ENCODE measurements at places on chromosomes 5 and 9. TPM values are rescaled to one million over a fixed set of nuclear protein-coding genes. Genes with fewer than 3 reads are reported as not detected.
A peak's percentile ranks its signal among the peaks of the same experiment; 100 is the strongest.

DNA sequence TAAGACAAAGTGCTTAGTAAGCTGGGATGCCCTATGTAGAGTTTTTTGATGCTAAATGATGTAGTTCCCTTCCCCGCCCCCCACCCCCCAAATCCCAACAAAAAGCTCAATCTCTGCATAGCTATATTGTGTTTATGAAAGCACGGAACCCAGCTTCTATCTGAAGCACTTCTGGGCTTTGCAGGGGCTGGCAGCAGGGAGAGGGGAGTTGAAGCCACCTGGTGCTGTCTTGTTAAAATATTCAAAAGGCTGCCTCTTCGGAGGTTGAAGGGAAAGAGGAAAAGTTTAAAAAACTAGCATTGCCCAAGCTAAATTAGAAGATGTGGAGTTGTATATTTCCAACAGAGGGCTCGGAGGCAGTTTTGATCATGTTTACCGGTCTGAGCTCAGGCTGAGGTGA, 5.0 kb upstream of the TNC start:
- H3K4me1 ChIP-seq, result no peaks in the 10 kb centered on the region
- no peak overlapping the region for H3K27ac ChIP-seq
- H3K27me3 ChIP-seq, result no peaks in the 10 kb centered on the region
- no peak for DNase-seq

Gene RANBP3L
- total RNA-seq, result 16.9 TPM

DNA sequence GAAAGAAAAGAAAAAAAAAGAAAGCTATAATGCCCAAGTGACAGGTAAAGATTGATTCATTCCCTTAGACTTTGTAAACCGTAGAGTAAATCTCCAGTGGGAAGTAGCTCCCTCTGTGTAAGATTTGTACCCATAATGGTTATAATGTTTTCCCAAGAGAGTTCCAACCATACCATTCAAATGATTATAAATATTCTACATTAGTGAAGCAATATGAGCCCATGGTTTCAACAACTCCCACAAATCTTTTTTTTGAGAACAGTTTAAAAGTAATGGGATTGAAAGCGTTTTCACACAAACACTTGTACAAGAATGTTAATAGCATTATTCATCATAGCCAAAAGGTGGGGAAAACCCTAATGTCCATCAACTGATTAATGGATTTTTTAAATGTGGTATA, 58.0 kb downstream of the GRAMD2B start:
- H3K4me1 ChIP-seq, result peaks cover 40% of the 10 kb centered on the region
- H3K27me3 ChIP-seq, result no peaks in the 10 kb centered on the region
- H3K4me3 ChIP-seq, result no peak overlapping the region
- no peak for DNase-seq

GRCh38 chr9:92607773-92608172, 62.2 kb downstream of the IPPK start:
- no peak for DNase-seq
- H3K27ac ChIP-seq, result peak overlapping the region; percentile 72
- peaks cover 4% of the 10 kb centered on the region for H3K36me3 ChIP-seq
- peaks cover 43% of the 10 kb centered on the region for H3K4me1 ChIP-seq
- H3K27me3 ChIP-seq, result no peaks in the 10 kb centered on the region

GRCh38 chr5:130964231-130965202, 200.5 kb downstream of the HINT1 start:
- no peaks in the 10 kb centered on the region for H3K36me3 ChIP-seq
- peak overlapping the region; percentile 3 for H3K27ac ChIP-seq
- H3K27me3 ChIP-seq, result no peaks in the 10 kb centered on the region
- no peak overlapping the region for H3K4me3 ChIP-seq
- DNase-seq, result no peak
- no peaks in the 10 kb centered on the region for H3K4me1 ChIP-seq

GRCh38 chr5:39544941-39545340, 120.2 kb upstream of the DAB2 start:
- H3K4me1 ChIP-seq, result peaks cover 24% of the 10 kb centered on the region
- H3K36me3 ChIP-seq, result no peaks in the 10 kb centered on the region
- no peak for DNase-seq
- no peak overlapping the region for H3K4me3 ChIP-seq

Gene ITGA2
- total RNA-seq, result 1.4 TPM

Gene PSIP1
- 65.7 TPM for total RNA-seq

DNA sequence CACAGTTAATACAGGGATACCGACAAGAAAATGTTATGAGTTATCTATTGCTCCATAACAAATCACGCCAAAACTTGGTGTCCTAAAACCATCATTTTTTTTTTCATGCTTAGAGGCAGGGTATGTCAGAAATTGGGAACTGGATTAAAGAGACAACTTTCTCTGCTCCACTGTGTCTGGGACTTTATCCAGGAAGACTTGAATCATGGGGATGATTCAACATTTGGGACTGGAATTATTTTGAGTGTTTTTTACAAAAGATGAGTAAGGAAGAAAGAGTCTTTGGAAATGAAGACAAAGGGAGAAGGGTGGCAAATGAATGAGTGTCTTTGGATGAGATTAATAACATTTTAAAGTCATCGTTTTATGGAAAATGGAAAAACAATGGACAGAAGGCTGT, 1883.7 kb upstream of the C9orf72 start:
- H3K27me3 ChIP-seq, result no peaks in the 10 kb centered on the region
- no peak for DNase-seq
- H3K4me1 ChIP-seq, result no peaks in the 10 kb centered on the region
- no peak overlapping the region for H3K4me3 ChIP-seq
- H3K27ac ChIP-seq, result no peak overlapping the region

GRCh38 chr9:31615966-31616365, 768.5 kb upstream of the ACO1 start:
- H3K36me3 ChIP-seq, result no peaks in the 10 kb centered on the region
- no peaks in the 10 kb centered on the region for H3K27me3 ChIP-seq

DNA sequence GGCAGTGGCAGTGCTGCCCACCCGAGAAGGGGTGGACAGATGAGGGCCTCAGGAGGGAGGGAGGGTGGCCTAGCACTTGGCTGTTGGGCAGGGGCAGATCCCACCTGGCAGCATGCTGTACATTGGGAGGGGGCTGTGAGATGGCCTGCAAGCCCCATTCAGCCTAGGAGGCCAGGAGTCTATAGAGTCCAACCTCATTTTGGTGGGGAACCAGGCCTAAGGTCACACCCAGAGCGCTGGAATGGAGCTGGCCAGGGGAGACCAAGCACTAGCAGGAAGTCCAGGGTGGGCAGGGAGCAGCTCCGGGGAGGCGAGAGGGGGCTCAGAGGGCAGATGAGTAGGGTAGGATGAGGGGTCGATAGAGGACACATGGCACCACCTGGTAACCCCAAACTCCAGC, 22.9 kb downstream of the TRIM14 start:
- H3K4me3 ChIP-seq, result no peak overlapping the region
- no peak overlapping the region for H3K27ac ChIP-seq
- DNase-seq, result no peak
- no peaks in the 10 kb centered on the region for H3K4me1 ChIP-seq

Gene INSL6
- not detected for total RNA-seq

Gene EPB41L4B
- total RNA-seq, result 0.81 TPM

Gene CDX1
- total RNA-seq, result not detected

Gene C1QTNF2
- total RNA-seq, result 2.5 TPM

Gene COL27A1
- 2.0 TPM for total RNA-seq

Gene DMRTA1
- 2.1 TPM for total RNA-seq

Gene SEMA4D
- total RNA-seq, result 4.6 TPM

- H3K27me3 ChIP-seq, result no peaks in the 10 kb centered on the region
- no peak for DNase-seq
- H3K4me3 ChIP-seq, result no peak overlapping the region
- no peaks in the 10 kb centered on the region for H3K36me3 ChIP-seq
These were observed 89.5 kb upstream of the GRIA1 start for GRCh38 chr5:153400931-153401330.

All from sigmoid colon (tissue), 7 donors.